ENCODE measurements at places on chromosomes 16 and 17.

DNA sequence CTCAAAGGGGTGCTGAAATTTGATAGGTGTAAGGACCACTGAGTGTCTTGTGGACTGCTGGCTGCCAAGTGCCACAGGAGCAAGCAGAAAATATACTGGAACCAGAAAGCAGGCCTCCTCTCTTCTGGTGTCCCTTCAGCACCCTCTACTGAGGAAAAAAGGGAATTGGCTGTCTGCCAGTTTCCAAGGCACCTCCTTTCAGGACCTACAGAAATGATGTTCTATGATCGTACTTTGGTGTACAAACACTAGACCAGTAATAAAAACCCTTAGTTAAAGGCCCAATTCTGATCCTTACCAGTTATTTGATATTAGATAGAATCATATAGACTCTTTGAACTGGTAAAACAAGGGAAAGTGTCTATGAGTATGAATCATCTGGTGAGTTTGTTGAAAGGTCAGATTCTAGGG, 35.8 kb upstream of the BCAS3 start:
- peak; percentile 60 for DNase-seq

DNA sequence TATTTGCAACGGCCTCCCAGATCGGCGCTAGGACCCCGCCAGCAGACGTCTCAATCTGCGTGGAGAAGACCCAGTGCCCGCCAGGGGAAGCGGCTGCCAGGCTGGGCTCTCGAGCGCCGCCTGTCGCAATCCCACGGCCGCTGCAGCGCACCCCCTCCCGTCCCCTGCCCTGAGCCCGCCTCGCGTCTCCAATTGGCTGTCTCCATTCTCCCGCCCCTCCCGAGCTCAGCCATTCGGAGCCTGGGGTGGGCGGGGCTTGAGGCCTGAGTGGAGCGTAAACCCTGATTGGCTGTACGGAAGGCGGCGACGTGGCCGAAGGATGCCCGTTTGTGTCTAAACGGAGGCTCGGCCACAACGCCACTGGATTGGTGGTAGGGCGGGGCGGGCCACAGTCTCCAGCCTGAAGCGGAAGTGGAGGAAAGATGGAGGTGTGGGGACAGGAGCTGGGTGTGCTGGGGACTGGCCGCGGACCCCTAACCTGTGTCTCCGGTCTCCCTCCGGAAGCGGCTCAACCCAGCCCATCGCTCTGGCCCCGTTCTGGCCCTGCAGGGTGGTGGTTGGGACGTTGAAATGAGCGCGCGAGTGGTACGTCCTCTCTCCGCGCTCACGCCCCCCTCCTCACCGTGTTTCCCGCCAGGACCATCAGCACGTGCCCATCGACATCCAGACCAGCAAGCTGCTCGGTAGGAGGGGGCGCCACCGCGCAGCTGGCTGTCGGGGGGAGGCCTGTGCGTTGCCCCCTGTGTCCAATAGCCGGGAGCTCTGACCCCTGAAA, at the start of gene CDK5RAP3:
CDK5RAP3 (plus strand) TSS at position 389 of the 775 bp plus-strand sequence; CDS start at position 423, 34 bp downstream.
- peak; percentile 99 for DNase-seq

DNA sequence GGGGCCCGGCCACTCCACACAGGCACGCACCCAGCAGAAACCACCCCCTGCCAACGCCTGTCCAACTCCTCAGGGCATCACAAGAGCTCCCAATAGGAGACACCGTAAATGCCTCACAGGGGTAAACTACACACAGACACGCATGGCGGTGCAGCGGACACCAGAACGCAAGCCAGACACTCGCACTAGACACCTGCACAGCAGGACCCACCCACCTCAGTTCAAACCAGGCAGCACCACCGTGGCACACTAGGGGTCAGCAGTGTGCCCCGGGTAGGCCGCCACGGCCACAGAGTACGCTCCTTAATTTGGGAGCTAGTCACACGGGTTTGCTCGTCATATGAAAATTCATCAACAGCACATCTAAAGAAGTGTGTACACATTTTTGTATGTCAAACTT, 3.4 kb downstream of the SLC38A10 start:
- DNase-seq, result no peak

- DNase-seq, result peak; percentile 2
Measured at GRCh38 chr16:28491230-28491969, 474 bp downstream of the CLN3 start.

DNA sequence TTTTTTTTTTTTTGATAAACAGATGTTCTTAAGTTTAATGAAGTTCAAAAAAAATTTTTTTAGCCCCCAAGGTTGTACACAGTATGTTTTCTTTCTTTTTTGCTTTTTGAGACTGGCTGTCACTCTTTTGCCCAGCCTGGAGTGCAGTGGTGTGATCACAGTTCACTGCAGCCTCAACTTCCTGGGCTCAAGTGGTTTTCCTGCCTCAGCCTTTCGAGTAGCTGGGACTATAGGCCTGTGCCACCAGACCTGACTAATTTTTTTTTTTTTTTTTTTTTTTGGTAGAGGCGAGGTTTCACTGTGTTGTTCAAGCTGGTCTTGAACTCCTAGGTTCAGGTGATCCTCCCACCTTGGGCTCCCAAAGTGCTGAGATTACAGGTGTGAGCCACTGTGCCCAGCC, 12.8 kb downstream of the ITGAE start:
- no peak for DNase-seq

GRCh38 chr16:1890024-1890707, 18.2 kb upstream of the MEIOB start:
- no peak for DNase-seq

- no peak for DNase-seq
Measured at GRCh38 chr17:82247856-82248671, 19.2 kb downstream of the SLC16A3 start.

GRCh38 chr17:700504-701094, 14.0 kb downstream of the VPS53 start:
- DNase-seq, result no peak

GRCh38 chr17:60538726-60539125, 12.7 kb upstream of the APPBP2 start:
- no peak for DNase-seq

GRCh38 chr17:28407130-28407973, 1.3 kb upstream of the SLC46A1 start:
- no peak for DNase-seq

DNA sequence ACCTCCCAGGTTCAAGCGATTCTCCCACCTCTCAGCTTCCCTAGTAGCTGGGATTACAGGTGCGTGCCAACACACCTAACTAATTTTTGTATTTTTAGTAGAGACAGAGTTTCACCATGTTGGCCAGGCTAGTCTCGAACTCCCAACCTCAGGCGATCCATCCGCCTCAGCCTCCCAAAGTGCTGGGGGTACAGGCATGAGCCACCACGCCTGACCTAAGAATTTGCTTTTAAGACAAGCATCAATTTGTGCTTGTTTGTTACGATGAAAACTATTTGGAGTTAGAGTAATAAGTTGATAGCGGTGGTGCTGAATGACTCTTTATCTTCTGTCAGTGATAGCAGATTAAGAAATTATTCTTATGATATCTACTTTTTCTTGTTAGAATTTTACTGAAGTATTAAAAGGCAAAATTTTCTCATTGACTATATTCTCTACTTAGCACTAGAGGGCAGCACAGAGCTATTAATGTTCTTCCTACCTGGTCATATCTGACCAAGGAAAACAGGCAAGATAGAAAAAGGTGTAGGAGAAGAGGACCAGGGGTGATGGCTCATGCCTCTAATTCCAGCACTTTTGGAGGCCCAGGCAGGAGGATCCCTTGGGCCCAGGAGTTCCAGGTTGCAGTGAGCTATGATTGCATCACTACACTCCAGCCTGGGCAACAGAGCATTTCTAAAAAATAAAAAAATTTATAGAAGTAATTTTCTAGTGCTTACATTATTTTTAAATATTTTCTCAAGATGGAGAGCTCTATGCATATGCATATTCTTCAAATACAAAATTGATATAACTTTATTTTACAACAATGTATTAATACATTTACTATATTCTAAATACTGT, 24.5 kb downstream of the STXBP4 start:
- DNase-seq, result peak; percentile 38

DNA sequence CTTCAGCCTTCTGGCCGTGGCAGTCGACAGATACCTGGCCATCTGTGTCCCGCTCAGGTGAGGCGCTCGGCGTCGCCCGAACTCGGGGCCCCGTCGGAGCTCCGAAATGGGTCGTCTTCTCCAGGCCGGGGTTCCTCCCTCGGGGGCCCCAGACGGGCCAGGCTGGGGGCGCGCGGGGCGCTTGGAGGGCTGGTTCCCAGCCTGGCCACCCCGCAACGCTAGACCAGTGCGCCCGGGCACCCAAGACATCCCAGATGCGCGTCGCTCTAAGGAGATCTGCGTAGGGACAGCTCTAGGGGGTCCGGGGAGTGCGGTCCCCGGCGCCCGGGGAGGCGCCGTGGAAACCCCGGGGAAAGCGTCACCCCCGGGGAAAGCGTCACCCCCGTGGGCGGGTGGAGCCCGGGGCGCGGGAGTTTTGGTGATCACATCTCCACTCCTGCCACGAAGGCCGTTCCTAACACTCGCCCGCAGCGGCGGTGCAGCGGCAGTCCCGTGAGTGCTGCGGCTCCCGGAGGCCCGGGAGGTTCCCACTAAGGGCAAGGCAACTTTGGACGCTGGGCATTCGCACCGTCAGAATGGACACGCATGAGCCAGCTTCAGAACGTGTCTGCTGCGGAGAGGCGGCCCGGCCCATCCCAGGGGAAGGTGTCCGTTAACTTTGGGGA, 729 bp downstream of the ADORA2B start:
- DNase-seq, result no peak

GRCh38 chr17:62092784-62093183, 27.7 kb upstream of the MED13 start:
- no peak for DNase-seq

DNA sequence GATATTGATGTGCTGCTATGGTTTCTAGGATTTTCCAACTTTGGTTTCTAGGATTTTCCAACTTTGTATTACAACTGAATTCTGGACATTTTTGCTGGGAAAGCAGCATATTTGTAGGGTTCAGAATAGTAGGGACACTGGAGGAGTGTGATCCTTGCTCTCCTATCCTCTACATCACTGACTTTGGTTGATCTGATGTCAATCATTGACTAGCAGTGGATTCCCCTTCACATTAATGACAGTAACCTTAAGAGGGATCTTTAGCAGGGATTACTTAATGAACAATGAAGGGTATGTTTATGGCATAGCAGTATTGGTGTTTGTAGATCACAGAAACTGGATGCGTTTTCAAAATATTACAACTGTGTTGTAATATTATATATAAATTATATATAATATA, 67.4 kb downstream of the MAP2K4 start:
- DNase-seq, result no peak

DNA sequence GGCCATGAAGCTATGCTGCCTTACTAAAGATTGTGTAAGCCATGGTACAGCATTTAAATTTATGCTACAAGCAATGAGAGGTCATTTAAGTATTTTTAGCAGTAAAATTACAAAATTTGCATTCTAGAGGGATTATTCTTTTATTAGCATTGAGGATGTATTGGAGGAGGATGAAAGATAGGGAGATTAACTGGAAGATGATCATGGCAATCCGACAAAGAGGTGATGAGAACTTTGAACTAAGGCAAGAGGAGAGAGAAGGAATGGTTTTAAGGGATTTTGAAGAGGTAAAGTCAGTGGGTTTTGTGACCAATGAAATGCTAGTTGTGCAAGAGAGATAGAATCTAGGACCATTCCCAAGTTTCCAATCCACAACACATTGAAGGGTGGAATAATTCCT, 129.9 kb downstream of the SNX11 start:
- DNase-seq, result no peak

- DNase-seq, result no peak
Measured at GRCh38 chr16:9508328-9508936, 417.0 kb downstream of the HAPSTR1 start.

DNA sequence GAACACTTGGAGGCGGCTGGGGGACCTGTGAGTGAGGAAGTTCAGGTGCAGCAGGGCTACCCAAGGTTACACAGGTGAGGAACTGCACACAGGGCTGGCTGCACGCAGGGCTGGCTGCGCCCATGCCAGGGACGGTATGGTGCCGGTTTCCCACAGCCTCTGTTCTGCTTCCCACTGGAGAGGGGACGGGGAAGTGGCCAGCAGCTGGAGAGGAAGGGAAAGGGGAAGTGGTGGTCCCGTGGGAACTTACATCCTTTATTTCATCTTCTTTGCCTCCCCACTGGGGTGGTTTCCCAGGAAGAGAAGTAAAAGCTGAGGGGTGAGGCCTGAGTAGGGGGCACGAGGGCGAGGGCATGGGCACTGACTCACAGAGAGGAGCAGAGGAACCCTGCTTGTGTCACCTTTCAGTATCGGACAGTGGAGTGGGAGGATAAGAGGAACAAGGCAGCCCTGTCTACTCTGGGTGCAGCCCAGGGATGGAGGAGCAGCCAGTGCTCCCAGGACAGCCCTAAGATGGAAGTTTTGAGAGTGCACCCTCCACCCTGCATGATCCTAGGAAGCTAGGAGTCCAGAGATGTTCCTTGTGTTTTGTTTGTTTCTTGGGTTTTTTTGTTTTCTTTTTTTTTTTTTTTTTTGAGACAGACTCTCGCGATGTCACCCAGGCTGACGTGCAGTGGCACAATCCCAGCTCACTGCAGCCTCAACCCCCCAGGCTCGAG, 25.5 kb upstream of the CDH1 start:
- no peak for DNase-seq

DNA sequence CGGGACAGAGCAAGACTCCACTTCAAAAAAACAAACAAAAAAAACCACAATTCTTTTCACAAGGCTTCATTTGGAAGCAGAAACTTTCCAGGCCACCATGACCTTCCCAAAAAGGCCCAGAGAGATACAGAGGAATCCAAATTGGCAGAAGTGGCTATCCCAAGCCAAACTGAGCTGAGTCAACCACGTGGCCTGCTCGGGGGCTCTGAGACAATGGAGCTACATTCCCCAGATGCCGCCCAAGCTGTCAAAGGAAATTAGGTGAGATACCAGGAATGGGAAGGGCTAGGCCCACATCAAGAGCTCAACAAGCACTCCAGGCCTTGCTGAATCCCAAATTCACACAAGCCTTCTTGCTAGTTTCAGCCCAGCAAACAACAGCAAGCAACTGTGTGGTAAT, 5.7 kb upstream of the EXOSC6 start:
- DNase-seq, result no peak

DNA sequence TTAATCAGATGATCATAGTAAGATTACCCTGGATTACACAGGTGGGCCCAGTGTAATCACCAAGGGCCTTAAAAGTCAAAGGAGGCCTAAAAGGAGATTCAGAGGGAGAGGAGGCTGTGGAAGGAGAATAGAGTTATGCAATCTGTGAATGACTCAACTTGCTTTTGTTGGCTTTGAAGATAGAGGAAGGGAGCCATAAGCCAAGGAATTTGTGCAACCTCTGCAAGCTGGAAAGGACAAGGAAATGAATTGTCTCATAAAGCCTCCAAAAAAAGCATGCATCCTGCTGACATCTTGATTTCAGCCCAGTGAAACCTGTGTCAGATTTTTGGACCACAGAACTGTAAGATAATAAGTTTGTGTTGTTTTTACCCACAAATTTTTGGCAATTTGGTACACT, 109.6 kb downstream of the CNTNAP4 start:
- DNase-seq, result no peak

GRCh38 chr17:51322390-51323029, 62.2 kb downstream of the UTP18 start:
- DNase-seq, result no peak

All from amniotic stem cell (primary cell).